ENCODE measurements at places on chromosomes 2 and 18.

- DNase-seq, result no peak
Observed at GRCh38 chr2:211455216-211455841, 898.9 kb downstream of the CPS1 start.

- DNase-seq, result no peak
Observed at GRCh38 chr2:9775999-9776712, 67.1 kb upstream of the TAF1B start.

DNA sequence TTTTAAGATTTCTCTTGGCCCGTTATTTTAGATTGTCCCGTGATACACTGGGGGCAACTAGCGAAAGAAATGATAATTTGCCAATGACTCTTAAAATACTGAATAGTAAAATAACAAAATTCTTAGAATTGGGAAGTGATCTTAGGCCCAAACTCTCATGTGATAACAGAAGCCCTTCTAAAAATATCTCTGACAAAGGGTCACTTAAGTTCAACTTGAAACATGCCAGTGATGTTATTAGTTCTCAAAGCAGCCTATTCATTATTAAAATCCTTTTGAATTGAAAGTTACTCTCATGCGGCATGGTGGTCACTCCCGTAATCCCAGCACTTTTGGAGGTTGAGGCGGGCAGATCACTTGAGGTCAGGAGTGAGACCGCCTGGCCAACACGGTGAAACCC lies 920.9 kb downstream of the NRXN1 start:
- no peak for DNase-seq

- no peak for DNase-seq
Observed at GRCh38 chr2:74332550-74333174, 10.6 kb downstream of the SLC4A5 start.

- no peak for DNase-seq
Observed at GRCh38 chr2:157845081-157845480, 31.0 kb downstream of the ACVR1 start.

DNA sequence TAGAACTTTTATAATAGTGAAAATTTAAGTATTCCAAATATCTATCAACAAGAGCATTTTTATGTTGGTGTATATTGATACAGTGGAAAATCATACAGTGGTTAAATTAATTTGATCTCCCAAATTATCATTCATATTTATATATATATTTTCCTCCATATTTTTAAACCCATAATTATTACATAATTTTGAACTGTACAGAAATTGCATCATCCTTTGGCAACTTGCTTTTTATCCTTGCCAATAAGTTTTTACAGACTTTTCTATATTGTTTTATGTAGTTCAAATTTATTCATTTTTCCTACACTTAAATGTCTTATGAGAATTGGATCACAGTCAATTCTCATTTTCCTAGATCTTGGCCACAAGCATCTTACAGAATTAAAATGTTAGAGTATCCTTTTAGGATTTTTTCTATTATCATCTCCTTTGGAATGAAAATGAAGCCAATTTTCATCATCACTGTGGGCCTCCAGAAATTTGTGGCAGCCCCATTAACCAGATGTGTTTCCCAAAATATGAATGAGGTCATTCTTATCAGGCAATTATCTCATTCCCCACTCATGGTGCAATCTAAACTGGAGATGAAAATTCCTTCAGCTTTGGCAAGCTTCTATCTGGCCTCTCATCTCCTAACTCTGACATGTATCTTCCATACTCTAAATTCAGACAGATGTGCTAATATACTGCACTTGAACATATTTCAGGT lies 94.2 kb upstream of the DLGAP1 start:
- no peak for DNase-seq

- no peak for DNase-seq
Observed at GRCh38 chr2:70897977-70898226, 37.8 kb upstream of the ATP6V1B1 start.

All from CD8-positive, alpha-beta memory T cell (primary cell).